Effector memory CD8-positive, alpha-beta T cell (primary cell): ENCODE measurements at places on chromosomes 7 and 10.
A peak's percentile ranks its signal among the peaks of the same experiment; 100 is the strongest.

- H3K4me1 ChIP-seq, result peaks cover 23% of the 10 kb centered on the region
- no peak overlapping the region for H3K4me3 ChIP-seq
- peaks cover 11% of the 10 kb centered on the region for H3K36me3 ChIP-seq
- H3K27me3 ChIP-seq, result no peaks in the 10 kb centered on the region
Measured at GRCh38 chr10:102678068-102678400, 33.8 kb downstream of the TRIM8 start.

GRCh38 chr10:43874984-43875383, 226.3 kb upstream of the ZNF32 start:
- peaks cover 29% of the 10 kb centered on the region for H3K27me3 ChIP-seq
- H3K27ac ChIP-seq, result no peak overlapping the region
- DNase-seq, result no peak
- H3K4me1 ChIP-seq, result peaks cover 3% of the 10 kb centered on the region

DNA sequence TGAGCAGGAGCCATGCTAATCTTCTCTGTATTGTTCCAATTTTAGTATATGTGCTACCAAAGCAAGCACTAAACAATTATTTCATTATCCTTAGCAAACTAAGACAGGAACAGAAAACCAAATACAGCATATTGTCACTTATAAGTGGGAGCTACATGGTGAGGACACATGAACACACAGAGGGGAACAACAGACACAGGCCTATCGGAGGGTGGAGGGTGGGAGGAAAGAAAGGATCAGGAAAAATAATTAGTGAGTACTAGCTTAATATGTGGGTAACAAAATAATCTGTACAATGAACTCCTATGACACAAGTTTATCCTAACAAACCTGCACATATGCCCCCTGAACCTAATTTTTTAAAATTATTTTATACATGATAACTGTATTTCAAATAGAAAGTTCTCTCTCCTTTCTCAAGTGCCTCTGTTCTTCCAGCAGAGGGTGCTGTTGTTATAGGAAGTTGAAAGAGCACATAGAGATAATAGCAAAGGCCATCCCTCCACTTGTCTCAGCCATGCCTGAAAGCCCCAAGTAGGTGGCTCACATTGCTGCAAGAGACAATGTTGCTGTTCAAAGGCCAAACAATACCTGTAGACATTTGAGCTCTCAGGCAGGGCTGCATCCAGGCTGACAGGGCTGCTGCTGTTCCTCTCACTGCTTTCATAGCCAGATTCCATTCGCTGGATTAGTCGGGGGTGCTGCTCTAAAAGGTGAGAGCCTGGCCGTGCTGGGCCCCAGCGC, 33.4 kb upstream of the PPP3CB start:
- H3K27me3 ChIP-seq, result no peaks in the 10 kb centered on the region
- H3K27ac ChIP-seq, result no peak overlapping the region
- H3K4me3 ChIP-seq, result no peak overlapping the region
- no peaks in the 10 kb centered on the region for H3K4me1 ChIP-seq
- peak; percentile 53 for DNase-seq

DNA sequence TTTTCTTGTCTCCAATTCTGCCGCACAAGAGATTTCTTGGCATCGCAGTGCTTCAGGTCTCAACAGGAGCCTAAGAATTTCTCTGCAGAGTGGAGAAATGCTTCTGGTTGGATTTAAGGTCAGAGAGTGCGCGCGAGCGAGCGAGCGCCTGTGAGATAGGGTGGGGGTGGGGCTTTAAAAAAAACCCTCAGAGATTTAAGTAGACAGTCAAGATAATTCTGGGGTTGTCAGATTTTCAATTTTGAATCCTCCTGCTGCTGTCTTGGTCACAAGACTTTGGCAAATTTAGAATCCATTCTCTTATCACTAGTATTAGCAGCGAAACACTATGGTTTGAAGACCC, 49.7 kb downstream of the CPEB3 start:
- peak overlapping the region; percentile 64 for H3K27ac ChIP-seq
- H3K4me1 ChIP-seq, result peaks cover 39% of the 10 kb centered on the region
- peaks cover 3% of the 10 kb centered on the region for H3K36me3 ChIP-seq

DNA sequence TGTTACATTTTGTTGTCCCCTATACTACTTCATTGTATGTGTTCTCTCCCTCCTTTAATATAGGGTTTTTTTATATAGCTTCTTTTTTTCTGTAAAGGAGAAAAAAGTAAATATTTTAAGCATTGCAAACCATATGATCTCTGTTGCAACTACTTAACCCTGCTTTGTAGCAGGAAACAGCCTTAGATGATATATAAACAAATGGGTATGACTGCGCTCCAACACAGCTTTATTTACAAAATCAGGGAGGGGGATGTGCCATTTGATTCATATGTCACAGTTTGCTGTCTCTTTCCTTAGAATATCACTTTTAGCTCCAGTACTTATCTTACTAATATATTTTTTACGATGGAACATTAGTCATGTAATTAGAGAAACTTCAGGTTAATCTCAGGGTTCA, 155.2 kb upstream of the GNAI1 start:
- H3K27me3 ChIP-seq, result no peaks in the 10 kb centered on the region
- no peak for DNase-seq
- no peaks in the 10 kb centered on the region for H3K4me1 ChIP-seq
- no peak overlapping the region for H3K27ac ChIP-seq

DNA sequence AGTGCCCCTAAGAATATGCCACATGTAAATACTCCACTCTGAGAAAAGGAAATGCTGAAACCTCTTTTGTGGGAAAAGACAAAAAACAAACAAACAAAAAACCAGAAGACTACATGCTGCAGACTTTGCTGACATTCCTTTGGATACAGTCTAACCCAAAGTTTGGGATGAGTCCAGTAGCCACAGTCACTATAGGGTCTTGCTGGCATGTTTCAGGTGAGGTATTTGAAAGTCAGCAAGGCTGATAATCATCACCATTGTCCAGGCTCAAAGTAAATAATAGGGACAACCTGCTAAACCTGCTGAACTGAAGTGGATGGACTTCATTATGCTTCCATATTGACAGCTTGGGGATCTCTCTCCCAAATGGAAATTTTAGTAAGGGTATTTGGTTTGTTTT, 1087.0 kb upstream of the LRRTM3 start:
- H3K36me3 ChIP-seq, result peaks cover 4% of the 10 kb centered on the region
- no peak overlapping the region for H3K4me3 ChIP-seq
- H3K27me3 ChIP-seq, result no peaks in the 10 kb centered on the region
- H3K4me1 ChIP-seq, result no peaks in the 10 kb centered on the region

- peaks cover 35% of the 10 kb centered on the region for H3K27me3 ChIP-seq
- no peak for DNase-seq
- H3K4me3 ChIP-seq, result no peak overlapping the region
- H3K4me1 ChIP-seq, result peaks cover 10% of the 10 kb centered on the region
- no peaks in the 10 kb centered on the region for H3K36me3 ChIP-seq
Measured at GRCh38 chr10:47332371-47332770, 10.1 kb downstream of the GDF2 start.

DNA sequence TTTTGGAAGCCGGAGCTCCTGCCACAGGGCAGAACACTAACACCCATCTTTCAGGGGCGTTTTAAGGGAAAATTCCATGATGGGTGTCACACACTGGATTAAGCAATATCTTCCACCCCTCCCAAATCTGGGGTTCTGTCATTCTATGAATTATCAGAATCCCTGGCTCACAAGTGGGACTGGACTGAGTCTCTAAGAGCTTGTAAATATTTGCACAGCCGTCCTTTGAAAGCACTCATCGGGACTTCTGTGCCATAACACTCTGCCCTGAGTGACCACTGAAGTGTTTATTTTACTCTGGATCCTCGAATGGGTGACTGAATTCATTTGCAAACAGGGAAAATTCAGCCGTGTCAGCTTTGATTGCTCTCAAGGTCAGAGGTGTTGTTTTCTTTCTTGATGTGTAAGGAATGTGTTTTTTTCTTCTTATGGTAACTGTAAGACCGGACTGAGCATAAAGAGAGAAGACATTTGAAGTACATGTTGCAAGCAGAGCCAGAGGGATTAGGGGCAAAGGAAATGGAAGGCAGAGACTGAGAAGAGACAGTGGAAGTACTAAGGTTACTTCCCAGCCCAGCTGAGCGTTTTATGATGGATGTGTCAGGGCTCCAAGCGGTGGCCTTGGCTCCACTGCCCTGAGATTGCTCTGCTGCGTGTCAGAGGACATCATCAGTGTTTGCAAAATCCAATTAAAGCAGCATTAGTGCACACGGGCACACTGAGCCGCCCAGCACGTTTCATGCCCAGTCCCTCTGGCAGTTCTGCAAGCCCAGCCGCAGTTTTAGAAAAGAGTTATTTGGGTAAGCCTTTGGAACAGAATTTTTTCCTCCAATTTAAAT, 17.7 kb upstream of the GTPBP4 start:
- H3K36me3 ChIP-seq, result peaks cover 4% of the 10 kb centered on the region
- no peak overlapping the region for H3K4me3 ChIP-seq
- H3K4me1 ChIP-seq, result no peaks in the 10 kb centered on the region
- DNase-seq, result no peak
- H3K27ac ChIP-seq, result no peak overlapping the region
- H3K27me3 ChIP-seq, result peaks cover 53% of the 10 kb centered on the region

GRCh38 chr7:19111474-19112273, 5.8 kb downstream of the TWIST1 start:
- DNase-seq, result no peak
- H3K27me3 ChIP-seq, result peaks cover 91% of the 10 kb centered on the region
- H3K4me3 ChIP-seq, result no peak overlapping the region
- no peak overlapping the region for H3K27ac ChIP-seq

DNA sequence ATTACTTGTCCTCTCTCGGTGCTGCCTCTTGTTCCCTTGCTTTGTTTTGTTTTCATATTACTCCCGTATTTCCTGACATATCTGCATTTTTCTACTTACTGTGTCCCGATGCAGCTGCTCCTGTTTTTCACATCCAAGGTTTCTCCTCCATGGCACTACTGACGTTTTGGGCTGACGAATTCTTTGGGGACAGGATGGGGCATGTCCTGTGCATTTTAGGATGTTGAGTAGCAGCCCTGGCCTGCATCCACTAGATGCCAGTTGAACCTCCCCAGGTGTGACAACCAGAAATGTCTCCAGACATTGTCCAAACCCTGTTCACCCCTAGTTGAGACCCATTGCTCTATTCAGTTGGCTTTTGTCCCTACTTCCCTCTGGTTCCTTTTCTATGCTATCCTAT, 12.4 kb downstream of the ZNF789 start:
- H3K36me3 ChIP-seq, result peaks cover 32% of the 10 kb centered on the region
- H3K27me3 ChIP-seq, result no peaks in the 10 kb centered on the region
- no peak overlapping the region for H3K4me3 ChIP-seq
- DNase-seq, result no peak
- no peak overlapping the region for H3K27ac ChIP-seq
- no peaks in the 10 kb centered on the region for H3K4me1 ChIP-seq

- no peak overlapping the region for H3K27ac ChIP-seq
- DNase-seq, result no peak
- H3K36me3 ChIP-seq, result peaks cover 3% of the 10 kb centered on the region
- H3K4me1 ChIP-seq, result no peaks in the 10 kb centered on the region
- H3K4me3 ChIP-seq, result no peak overlapping the region
- no peaks in the 10 kb centered on the region for H3K27me3 ChIP-seq
Measured at GRCh38 chr7:149816794-149817193, 21.4 kb upstream of the ZNF862 start.

- H3K36me3 ChIP-seq, result peaks cover 20% of the 10 kb centered on the region
- no peak for DNase-seq
- H3K4me1 ChIP-seq, result peaks cover 19% of the 10 kb centered on the region
- peak overlapping the region; percentile 90 for H3K4me3 ChIP-seq
Measured at GRCh38 chr10:22228167-22228938, 10.5 kb upstream of the EBLN1 start.

- H3K27ac ChIP-seq, result no peak overlapping the region
- H3K4me3 ChIP-seq, result no peak overlapping the region
- H3K4me1 ChIP-seq, result no peaks in the 10 kb centered on the region
Measured at GRCh38 chr10:130040351-130040750, 70.3 kb downstream of the C10orf143 start.
